Activated gamma-delta T cell treated with Interleukin-2 at 50 U/mL for 16 hours (primary cell): ENCODE measurements at places on chromosomes 7 and 10.

DNA sequence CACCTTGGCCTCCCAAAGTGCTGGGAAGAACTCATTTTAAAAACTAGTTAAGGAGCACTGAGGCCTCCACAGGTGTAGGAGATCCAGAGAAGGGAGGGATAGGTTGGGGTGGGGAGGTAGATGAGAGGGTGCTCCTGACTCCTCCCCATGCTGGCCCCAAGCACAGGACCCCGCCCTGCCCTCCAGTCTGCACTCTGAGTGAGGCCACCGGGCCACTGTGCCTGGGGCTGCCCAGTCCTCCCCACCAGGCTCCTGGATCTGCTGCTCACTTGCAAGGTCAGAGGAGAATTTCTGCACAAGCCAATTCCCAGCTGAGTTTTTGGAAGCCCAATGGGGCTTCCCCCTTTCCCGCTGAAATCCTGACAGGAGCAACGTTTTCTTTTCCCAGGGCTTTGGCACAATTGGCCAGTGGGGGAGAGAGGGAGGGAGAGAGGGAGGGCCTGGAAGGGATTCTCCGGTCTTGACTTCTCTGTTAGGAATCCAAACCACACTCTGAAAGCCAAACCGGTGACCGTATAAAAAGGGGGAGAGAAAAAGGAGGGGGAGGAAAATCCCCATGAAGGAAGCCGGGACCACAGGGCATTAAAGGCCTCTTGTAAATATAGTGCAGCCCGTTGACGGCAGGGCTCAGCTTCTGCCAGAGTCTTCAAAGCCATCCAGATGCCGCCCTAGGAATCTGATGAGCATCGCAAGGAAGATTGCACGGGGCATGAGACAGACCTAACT lies 116.2 kb downstream of the SH3PXD2A start:
- DNase-seq = no peak

DNA sequence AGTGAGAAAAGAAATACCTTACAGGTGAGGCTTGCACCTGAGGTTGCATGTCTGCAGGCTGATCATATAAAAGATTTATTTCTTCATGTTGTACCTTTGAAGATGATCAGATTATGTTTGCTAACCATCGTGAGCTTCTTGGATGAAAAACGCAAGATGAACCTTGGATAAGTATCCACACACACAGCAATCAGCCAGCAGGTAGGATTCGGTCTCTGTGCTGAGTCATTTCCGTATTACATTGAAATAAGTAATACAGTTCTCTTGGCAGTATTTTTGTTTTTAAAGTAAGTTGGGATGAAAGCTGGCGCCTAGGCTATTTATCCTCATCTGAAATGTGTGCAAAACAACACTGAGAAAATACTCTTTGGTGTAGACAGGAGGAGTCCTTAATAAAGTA lies 109.0 kb upstream of the PRKCQ start:
- DNase-seq = no peak

DNA sequence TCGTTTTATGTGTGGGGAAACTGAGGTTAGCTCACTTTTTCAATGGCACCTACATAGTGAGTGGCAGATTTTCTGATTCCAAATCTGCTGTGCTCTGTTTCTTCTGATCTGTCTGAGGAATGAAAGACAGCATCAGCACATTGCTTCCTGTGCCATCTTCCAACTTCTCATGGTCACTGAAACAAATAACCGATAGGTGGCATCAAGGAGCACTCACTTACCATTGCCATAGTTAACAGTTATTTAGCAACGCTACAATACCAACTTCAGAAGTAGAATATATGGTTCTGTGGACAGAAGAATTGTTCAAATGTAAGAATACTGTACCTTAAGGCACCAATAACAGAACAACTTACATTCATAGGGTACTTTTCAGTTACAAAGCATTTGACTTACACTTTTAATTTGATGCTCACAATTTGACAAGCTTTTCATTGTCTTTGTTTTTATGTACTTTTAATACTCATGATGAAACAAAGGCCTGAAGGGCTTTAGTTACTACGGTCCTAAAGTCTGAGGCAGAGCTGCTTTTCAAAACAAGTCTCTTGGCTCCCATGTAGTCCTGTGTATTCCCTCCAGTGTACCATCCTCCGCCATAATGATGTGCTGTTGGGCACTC lies 228.9 kb upstream of the TCF7L2 start:
- no peak for DNase-seq

- DNase-seq = no peak
These were observed 4.3 kb downstream of the LRRC20 start for GRCh38 chr10:70378122-70378521.

DNA sequence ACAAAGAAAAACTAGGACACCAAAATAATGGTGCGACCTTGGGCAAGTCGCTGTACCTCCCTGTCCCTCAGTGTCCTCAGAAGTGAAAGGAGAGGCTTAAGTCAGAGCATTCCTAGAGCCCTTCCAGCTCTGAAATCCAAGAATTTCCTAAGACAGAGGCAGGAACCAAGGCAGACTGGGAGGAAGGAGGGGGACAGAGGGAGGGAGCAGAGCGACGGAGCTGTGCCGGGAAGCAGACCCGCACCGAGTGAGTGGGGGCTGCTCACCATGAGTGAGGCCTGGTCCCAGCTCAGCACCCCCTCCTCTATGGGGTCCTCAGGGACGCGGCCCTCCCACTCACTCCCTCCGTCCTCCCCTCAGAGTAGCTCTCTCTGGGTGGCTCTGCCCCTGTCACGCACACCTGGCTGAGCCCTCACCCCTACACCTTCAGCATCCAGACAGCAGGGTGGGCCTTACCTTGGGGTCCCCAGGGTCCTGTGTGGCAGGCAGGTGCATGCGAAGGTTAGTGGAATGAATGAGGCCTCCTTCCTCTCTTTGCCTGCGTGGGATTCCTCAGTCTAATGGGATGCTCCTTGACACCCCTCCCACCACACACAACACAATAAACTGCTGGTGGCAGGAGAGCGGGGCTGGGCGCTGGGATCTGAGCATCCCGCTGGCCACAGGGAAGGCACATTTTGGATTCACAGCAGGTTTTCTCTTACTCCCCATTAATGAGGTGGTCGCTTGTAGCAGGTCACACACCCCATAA lies 4.6 kb upstream of the SMARCD3 start:
- no peak for DNase-seq
